ENCODE measurements at places on chromosomes 12 and 14. TPM values are rescaled to one million over a fixed set of nuclear protein-coding genes. Genes with fewer than 3 reads are reported as not detected.

Gene EFCAB11
- total RNA-seq: 11.3 TPM

Gene SALL2
- 13.1 TPM for total RNA-seq

Gene ANG
- total RNA-seq: 7.3 TPM

DNA sequence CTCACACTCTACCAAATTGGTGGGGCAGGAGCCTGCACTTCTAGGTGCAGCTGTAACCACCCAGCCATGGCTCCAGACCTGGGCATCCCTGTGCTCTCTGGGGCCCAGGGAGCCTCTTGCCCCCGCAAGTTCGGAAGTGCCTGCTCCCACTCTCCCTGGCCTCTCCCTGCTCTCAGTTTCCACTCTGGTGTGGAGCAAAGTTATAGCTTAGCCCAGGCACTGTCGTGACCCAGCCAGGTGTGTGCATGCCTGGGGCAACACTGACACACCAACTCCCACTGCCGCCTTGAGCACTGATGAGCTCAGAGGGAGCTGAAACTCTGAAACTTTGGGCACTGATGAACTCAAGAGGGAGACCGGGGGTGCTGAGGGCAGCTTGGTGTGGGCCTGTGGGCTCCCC is 8.7 kb upstream of the FBXO33 start:
- DNase-seq: no peak
- peaks cover 2% of the 10 kb centered on the region for H3K36me3 ChIP-seq
- H3K4me3 ChIP-seq: no peak overlapping the region
- no peaks in the 10 kb centered on the region for H3K4me1 ChIP-seq
- H3K27me3 ChIP-seq: no peaks in the 10 kb centered on the region

DNA sequence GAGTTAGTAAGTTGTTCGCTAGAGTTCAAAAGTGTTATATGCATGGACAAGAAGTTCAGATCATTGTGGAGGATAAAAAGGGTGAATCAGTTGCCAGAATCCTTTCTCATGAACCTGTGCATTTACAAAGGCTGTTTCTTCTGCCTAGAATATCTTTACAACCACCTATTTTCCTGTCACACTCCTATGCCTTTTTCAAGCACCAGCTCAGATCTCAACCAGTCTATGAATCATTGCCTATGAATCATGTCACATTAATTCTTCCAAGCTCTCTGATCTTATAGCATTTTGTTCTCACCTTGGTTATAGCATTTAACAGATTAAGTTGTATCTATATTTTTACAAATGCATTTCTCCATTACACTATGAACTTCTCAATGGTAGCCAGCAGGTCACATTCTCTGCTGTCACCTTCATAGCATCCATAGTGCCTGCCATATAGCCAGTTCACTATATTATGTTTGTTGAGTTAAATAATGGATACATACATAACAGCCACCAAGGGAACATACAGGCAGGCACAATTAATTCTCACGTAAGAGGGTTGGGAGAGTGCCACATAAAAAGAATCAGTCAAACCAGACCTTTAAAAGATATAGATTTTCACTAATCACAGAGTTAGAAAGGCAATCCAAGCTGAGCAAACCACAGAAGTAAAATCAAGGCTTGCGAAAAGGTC is 573.0 kb downstream of the FOXG1 start:
- no peak overlapping the region for H3K27ac ChIP-seq
- H3K36me3 ChIP-seq: no peaks in the 10 kb centered on the region
- DNase-seq: no peak

GRCh38 chr12:26971963-26972362 is 33.7 kb downstream of the FGFR1OP2 start:
- no peak overlapping the region for H3K4me3 ChIP-seq
- H3K4me1 ChIP-seq: no peaks in the 10 kb centered on the region
- H3K27me3 ChIP-seq: no peaks in the 10 kb centered on the region
- no peak overlapping the region for H3K27ac ChIP-seq
- DNase-seq: no peak

GRCh38 chr12:69570545-69571399 is 14.5 kb upstream of the CCT2 start:
- no peaks in the 10 kb centered on the region for H3K27me3 ChIP-seq
- peaks cover 25% of the 10 kb centered on the region for H3K4me1 ChIP-seq
- H3K4me3 ChIP-seq: no peak overlapping the region
- peaks cover 27% of the 10 kb centered on the region for H3K36me3 ChIP-seq
- H3K27ac ChIP-seq: peak overlapping the region; percentile 58

DNA sequence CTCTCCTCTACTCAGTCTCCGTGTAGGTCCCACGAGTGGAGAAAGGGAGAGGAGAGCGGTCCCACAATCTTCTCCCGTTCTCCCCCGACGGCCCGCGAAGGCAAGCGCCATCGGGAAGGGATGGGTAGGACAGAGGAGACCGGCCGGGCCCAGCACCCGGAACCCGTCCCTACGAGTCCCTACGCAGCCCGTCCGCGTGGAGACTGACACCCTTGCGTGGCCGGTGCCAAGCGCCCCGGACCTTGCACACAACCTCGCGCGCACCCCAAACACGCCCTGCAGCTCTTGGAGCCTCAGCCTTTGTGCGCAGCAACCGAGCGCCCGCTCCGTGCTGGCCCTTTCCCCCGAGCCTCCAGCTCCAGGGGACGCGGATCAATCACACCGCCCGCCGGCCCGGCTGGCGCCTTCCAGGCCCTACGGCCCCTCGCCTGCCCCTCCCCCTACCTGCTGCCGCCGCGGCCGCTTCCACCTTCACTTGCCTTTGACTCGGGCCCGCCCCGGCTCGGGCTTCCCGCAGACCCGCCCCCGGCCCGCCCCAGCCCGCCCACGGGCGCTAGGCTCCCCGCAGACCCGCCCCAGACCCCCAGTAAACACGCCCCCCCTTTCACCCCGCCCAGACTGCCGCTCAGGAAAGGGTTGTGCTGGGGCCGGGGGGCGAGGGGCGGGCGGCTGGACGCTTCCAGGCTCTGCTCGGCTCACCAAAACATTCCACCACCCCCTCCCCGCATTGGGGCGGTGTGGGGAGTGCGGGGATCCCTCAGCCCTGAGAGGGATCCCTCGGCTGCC is at the start of gene NDRG2:
Gene NDRG2, minus strand, starts transcription at position 477 of the 786 bp plus-strand sequence. CDS start 1,746 bp downstream, outside the sequence.
- peak within 1 kb of the TSS; percentile 80 for H3K4me3 ChIP-seq
- H3K36me3 ChIP-seq: no peaks in the 10 kb centered on the region
- peaks cover 10% of the 10 kb centered on the region for H3K4me1 ChIP-seq
- no peak for DNase-seq
- no peak within 1 kb of the TSS for H3K27ac ChIP-seq
- peaks cover 10% of the 10 kb centered on the region for H3K27me3 ChIP-seq

DNA sequence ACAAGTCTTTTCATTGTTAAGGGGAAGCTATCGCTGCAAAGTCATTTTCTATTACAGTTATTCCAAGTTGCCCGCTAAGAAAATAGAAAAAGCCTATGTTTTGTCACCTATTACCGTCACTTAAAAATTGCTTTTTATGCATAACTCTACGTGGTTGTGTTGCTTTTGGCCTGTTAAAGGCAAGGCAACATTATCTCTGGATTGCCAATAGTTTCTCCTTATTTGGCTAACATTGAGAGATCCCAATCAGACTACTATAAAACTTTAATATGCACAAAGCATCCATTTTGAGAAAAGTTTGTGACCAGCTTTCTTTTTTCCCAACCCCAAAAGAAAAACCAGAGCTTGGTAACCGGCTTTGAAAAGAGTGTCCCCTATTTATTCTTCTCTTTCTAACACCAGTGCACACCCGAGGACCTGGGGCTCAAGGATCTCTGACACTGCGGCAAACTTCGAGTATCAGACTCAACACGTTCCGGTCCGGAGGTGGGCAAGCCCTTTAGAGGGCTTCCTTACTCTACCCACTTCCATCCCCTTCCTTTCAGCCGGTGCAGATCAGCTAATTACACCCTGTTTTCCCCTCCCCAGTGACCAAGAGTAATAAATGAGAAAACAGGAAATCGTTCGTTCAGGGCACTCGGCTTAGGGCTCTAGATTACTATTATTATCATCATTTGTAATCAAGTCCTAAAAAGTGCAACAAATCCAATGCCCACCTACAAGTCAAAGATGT is 1.2 kb downstream of the PPP1R12A start:
- H3K27ac ChIP-seq: peak overlapping the region; percentile 100
- no peaks in the 10 kb centered on the region for H3K27me3 ChIP-seq
- peaks cover 50% of the 10 kb centered on the region for H3K4me1 ChIP-seq
- peak overlapping the region; percentile 100 for H3K4me3 ChIP-seq
